ENCODE measurements at places on chromosomes 11 and 22.

DNA sequence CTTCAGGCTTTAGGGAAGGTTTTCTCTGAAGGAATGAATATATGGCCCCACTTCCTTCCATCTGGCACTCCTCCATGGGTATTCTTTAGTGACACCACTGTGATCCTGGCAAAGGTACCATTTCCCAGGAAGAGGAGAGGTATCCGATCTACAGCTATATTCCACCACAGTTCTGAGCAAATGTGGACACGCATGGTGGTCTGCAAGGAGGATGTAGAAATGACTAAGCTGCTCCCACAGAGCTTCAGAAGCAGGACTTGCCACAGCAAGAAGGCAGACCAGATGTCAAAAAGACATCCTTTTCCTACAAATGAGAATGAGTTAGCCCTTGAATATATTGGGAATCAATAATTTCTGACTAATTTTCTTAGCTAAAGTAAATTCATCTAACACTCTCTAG is 45.5 kb downstream of the ARFGAP2 start:
- no peak for DNase-seq

- peak; percentile 9 for DNase-seq
These were observed 26.1 kb upstream of the EED start for GRCh38 chr11:86218125-86219084.

- no peak for DNase-seq
These were observed 18.2 kb upstream of the C22orf42 start for GRCh38 chr22:32177221-32177765.

- no peak for DNase-seq
These were observed 160.9 kb downstream of the ADAMTS15 start for GRCh38 chr11:130609121-130610035.

DNA sequence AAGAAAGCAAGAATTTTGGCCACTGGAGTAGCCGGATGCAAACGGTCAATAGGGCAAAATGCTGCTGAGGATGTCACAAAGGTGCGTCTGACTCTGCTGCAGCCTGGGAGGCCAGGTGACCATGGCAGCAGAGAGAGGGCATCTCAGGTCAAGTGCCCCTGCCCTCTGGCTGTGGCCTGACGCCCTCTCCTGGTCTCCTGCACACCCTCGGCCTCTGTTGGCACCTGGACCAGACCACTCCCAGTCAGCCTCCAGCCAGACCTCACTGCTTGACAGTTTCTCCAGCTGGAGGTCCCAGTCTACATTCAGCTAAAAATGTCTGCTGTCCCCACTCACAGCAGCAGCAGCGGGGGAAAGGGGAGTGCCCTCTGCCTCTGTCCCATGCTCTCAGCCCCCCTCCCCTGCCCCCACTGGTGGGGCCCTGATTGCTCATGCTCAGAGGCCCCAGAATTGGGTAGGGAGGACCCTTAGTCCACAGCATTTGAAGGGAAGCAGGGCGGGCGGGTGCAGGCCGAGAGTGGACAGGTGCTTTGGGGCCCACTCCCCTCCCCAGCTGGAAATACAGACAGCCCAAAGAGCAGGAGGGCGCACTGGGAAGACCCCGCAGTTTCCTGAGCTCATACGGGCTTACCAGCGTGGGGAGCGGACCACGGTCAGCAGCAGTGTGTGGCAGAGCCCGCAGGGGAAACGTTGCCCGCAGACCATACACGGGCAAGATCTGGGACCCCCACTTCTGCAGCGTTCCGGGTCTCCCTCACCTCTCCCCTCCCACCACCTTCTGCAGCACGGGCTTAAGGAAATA is 1.6 kb upstream of the BRSK2 start:
- DNase-seq, result no peak

DNA sequence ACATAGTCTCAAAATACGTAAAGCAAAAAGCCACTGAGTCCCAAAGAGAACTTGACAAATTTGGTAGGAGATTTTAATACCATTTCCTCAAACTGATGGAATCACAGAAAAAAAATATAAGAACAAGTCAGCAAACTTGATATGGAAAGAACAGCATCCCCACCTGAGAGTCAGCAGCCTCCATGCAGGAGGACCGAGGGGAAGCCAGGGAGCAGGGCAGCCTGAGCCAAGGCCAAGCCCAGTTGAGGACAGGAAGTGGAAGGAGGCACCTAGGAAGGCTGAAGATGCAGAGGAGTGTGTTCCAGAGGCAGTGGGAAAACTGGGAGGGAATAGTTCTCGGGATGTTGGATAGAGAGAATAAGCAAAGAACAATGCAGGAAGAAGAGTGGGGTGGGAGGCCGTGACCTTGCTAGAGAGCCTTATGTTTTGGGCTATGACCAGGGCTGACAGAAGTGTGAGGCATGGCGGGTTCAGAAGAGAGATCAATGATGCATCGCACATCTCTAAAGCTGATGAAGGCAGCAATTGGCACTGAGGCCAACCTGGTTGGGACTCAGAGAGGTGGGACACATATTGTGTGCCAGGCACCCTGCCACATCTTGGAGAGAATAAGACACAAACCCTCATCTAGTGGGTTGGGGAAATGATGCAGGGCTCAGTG is 15.4 kb downstream of the APOA4 start:
- DNase-seq, result no peak

GRCh38 chr11:117809236-117810055 is 12.4 kb upstream of the DSCAML1 start:
- DNase-seq, result no peak

GRCh38 chr11:9639099-9639498 is 24.8 kb upstream of the SWAP70 start:
- no peak for DNase-seq

- DNase-seq, result no peak
These were observed 2.7 kb upstream of the TMPRSS6 start for GRCh38 chr22:37112084-37112728.

- no peak for DNase-seq
These were observed 56.3 kb upstream of the TCF20 start for GRCh38 chr22:42326801-42327200.

GRCh38 chr22:49629586-49630447 is 197.9 kb downstream of the BRD1 start:
- DNase-seq, result no peak

DNA sequence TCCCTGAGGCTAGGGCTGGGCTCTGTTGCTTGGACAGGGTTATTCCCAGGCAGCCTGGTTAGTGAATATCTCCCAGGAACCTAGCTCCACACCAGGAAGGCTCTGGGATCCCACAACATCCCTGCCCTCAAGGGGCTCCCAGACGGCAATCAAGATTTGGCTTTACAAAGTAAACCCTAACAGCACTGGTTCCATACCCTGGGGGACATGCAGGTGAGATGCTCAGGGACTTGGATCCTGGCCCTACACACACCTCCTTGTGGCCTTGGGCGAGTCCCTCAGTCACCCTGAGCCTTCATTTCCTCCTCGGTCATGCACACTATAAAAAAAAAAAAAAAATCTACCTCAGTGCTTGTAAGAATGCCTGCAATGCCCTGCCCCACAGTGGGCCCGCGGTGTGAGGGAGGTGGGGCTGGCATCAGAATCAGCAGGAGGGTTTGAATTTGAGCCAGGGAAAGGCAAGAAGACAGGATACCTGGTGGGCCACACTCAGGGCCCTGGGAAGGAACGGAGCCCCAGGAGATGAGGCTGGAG is 86.3 kb downstream of the MORC2 start:
- DNase-seq, result no peak

GRCh38 chr22:44393066-44393465 is 80.3 kb upstream of the SHISAL1 start:
- DNase-seq, result no peak

DNA sequence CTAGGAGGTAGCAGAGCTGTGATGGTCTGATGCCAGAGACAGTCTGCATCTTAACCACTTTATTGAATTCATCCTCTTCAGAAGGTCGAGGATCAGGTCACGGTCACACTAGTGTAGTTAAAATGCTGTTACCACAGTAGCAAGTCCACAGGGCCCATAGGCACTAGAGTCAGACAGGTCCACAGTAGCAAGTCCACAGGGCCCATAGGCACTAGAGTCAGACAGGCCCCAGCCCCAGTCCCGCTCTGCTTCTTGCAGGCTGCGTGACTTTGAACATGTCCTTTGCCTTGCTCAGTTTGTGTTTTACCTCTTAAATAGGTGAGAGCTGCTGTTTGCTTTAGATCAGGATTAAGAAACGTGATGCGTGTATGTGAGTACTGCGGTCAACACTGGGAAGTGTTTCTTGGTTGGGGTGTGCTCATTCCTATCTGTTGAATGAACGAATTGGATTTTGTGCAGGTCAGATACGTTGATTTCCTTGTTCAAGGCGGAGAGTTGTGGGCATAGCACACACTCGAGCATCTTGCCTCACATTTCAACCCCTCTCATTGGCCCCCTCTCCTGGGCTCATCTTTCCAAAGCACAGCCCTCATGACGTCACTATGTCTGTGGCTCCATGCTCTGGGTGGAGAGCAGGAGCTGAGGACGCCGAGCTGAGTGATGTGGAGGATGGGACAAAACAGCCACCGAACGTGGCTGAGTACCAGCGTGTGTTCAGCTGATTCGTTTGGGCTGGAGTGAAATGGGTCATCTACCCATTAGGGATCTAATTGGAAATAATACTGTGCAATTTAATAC is 191.7 kb downstream of the TBC1D22A start:
- no peak for DNase-seq

GRCh38 chr11:128481135-128481534 is 106.2 kb downstream of the ETS1 start:
- no peak for DNase-seq

DNA sequence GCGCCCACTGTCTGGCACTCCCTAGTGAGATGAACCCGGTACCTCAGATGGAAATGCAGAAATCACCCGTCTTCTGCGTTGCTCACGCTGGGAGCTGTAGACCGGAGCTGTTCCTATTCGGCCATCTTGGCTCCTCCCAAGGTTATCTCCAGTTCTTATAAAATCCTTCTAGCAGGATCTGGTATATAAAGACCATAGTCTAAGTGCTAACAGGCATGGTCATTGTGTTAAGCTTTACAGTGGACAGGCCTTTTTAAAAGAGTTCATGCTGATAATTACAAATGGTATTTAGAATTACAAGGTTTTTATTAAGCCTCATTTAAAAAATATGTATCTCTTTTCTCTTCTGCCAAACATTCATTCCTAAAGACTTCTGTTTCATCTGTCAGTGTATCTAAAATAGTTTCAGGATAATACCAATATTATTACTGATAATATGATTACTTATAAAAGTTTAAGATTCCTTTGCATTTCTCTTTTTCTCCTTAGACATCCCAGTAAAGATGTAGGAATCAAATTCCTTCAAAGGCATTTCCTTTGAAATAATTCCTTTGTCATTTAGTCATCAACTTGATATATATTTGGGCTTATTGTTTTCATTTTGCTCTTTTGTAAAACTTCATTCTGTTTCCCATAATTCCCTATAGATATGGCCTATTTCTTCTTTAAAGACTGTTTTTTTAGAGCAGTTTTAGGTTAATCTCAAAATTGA is 20.7 kb downstream of the DDX10 start:
- DNase-seq, result no peak

GRCh38 chr11:75872887-75873416 is 57.9 kb downstream of the UVRAG start:
- no peak for DNase-seq

GRCh38 chr11:76339221-76339620 is 41.7 kb downstream of the THAP12 start:
- no peak for DNase-seq

- DNase-seq, result no peak
These were observed 14.2 kb upstream of the CSRP3 start for GRCh38 chr11:19216021-19216420.

- DNase-seq, result peak; percentile 30
These were observed 66.5 kb upstream of the CLMP start for GRCh38 chr11:123261345-123262106.

DNA sequence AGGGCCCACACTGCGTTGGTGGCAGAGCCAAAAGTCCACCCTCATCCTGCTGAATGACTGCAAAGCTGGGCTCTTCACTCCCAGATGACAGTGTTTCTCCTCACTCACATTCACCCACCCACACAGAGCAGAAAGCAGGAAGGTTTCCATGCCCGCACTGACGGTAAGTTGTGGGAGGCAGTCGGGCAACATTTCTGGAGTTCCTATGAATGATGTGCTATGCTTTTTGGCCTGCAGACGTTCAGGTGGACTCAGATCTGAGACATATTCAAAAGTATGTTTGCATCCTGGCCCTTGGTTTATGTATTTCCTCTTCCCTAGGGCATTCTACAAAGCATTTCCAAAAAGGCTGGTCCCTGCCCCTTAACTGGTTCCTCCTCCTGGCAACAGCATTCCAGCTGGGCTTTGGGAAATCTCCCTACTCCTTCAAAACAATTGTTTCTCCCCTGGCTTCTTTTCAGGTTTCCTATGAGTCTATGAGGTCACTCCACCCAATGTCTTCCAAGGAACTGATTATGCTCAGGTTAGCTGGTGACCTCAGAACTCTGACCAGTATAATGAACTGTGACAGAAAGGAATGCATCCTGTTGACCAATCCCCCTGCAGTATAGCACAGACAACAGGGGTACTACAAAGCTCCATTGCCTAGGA is 36.4 kb downstream of the PACSIN2 start:
- DNase-seq, result no peak

- DNase-seq, result no peak
These were observed 1408.4 kb upstream of the TENM4 start for GRCh38 chr11:80849253-80849652.

DNA sequence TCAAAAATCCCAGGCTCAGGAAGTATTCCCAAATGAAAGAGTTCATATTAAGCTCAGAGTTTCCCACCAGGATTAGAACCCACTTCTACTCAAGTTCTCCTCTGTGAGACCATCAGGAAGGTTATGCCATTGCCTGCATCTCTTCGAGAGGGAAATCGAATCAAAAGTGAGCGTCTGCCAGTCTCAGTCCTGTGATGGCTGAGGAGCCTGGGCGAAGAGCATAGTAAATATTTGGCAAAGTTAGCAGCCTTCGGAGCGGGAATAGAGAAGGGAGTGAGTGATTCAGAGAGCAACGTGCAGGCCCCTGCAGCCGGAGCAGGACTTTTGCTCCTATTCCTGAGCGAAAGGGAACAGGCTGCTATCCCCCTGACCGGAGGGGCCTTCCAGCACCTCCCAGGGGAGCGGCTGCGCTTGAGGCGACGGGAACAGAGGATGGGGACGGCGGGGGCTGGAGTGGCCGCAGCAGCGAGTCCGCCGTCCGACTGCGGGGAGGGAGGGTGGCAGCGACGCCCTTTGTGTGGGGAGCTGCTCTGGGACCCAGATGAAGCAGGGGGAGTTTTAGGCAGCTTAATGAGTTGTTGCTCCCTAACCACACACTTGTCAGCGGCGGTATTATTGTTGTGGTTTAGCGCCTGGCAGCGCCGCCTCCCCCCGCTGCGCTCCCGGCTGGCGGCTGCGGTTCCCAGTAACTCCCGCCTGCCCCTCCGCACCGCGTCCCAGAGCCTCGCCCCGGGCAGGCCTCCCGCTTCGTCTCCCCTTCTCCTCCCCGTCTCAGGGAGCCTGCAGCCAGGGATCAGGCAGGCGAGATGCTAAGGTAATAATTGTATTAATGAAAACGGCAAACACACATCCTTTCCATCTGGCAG is 21.7 kb upstream of the NRGN start:
- no peak for DNase-seq

GRCh38 chr11:17463546-17464174 is 13.0 kb downstream of the ABCC8 start:
- no peak for DNase-seq

DNA sequence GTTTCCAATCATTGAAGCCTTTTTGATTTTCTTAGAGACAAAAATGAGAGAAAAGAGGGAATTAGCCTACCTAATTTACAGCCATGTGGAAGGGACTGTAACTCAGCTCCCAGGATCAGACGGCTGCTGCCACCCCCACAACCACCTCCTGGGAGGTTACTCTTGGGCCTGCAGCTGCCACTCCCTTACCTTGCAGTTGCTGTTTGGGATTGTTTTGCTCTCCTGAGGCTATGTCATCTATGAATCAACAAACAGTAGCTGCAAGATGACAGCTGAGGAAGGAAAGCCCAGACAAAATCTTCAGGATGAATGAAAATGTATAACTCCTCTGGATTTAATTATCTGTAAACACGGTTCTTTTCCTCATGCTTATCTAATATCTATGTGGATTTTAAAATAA is 28.0 kb upstream of the ZC3H12C start:
- no peak for DNase-seq
